ENCODE measurements at places on chromosomes 5 and 9. TPM values are rescaled to one million over a fixed set of nuclear protein-coding genes. Genes with fewer than 3 reads are reported as not detected.

- no peaks in the 10 kb centered on the region for H3K36me3 ChIP-seq
- no peak overlapping the region for H3K27ac ChIP-seq
- H3K4me1 ChIP-seq: no peaks in the 10 kb centered on the region
Measured at GRCh38 chr5:2748179-2748860, 3.2 kb downstream of the IRX2 start.

The OR1J2 gene
- total RNA-seq: not detected

The INSL4 gene
- not detected for total RNA-seq

- H3K36me3 ChIP-seq: no peaks in the 10 kb centered on the region
- H3K27me3 ChIP-seq: no peaks in the 10 kb centered on the region
- DNase-seq: no peak
- H3K27ac ChIP-seq: no peak overlapping the region
Measured at GRCh38 chr9:110356639-110357395, 19.2 kb upstream of the TXNDC8 start.

DNA sequence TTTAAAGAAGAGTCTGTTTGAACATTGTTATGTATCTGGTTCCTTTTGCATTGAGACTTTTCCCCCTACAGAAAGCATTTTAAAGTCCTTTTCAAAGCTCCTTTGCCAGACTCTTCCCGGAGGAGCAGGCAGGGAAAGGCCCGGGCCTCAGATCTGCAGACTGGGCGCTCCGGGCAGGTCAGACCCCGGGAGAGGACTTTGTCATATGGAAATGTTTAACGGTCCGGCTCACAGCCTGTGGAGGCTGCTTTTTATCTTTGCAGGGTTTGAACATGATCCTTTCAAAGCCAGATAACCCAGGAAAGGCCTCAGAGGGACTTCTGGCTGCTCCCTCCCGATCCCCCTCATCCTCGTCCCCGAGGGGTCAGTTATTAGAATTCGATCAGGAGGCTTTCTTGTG is 82.1 kb upstream of the IRX2 start:
- no peaks in the 10 kb centered on the region for H3K36me3 ChIP-seq
- H3K4me3 ChIP-seq: no peak overlapping the region
- H3K4me1 ChIP-seq: peaks cover 1% of the 10 kb centered on the region
- H3K27ac ChIP-seq: no peak overlapping the region
- H3K27me3 ChIP-seq: peaks cover 8% of the 10 kb centered on the region

DNA sequence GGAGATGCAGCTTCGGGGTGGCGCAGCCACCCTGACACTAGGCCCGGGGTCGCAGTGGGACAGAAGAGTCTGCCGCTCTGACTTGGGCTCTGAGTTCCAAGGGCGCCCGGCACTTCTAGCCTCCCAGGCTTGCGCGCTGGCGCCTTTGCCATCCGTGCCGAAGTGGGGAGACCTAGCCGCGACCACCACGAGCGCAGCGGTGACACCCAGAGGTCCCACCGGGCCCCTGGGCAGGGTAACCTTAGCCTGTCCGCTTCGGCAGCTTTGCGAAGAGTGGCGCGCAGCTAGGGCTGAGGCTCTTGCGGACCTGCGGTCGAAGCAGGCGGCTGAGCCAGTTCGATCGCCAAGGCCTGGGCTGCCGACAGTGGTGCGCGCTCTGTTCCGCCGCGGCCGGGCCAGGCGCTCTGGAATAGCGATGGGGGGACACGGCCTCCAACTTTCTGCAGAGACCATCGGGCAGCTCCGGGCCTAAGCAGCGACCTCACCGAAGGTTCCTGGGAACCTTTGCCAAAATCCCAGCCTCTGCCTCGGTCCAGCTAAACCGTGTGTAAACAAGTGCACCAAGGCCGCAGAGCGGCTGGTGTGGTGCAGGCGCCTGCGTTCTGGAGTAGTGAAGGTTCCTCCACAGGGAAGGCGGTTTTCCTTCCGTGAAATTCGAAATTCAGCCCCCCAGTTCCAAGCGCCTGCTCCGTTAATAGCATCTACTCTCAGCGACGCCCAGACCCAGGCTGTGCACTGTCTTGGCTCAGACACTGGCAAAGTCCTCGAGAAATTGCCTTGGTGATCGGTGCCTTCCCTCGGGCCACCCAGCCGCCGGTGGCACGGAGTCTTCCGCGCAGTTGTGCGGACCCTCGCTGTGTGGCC is 7.4 kb downstream of the TLX3 start:
- no peak overlapping the region for H3K27ac ChIP-seq
- no peaks in the 10 kb centered on the region for H3K36me3 ChIP-seq
- DNase-seq: no peak
- no peaks in the 10 kb centered on the region for H3K4me1 ChIP-seq
- H3K27me3 ChIP-seq: peaks cover 81% of the 10 kb centered on the region

The SNX24 gene
- total RNA-seq: 24.2 TPM

The UGT3A1 gene
- not detected for total RNA-seq

GRCh38 chr5:2044041-2044440 is 161.3 kb upstream of the IRX4 start:
- H3K36me3 ChIP-seq: no peaks in the 10 kb centered on the region
- H3K27ac ChIP-seq: no peak overlapping the region

GRCh38 chr9:81823672-81824554 is 104.3 kb upstream of the SPATA31D4 start:
- H3K4me1 ChIP-seq: peaks cover 26% of the 10 kb centered on the region
- no peaks in the 10 kb centered on the region for H3K36me3 ChIP-seq
- H3K4me3 ChIP-seq: no peak overlapping the region
- no peak overlapping the region for H3K27ac ChIP-seq

The EIF4EBP3 gene
- 13.3 TPM for total RNA-seq

The NR2F1 gene
- total RNA-seq: 104 TPM

The ORM2 gene
- total RNA-seq: 24.9 TPM

The DND1 gene
- 0.60 TPM for total RNA-seq

GRCh38 chr5:96226941-96227552 is 206.0 kb downstream of the PCSK1 start:
- no peak overlapping the region for H3K27ac ChIP-seq
- no peaks in the 10 kb centered on the region for H3K4me1 ChIP-seq
- DNase-seq: peak; percentile 62
- H3K36me3 ChIP-seq: no peaks in the 10 kb centered on the region

DNA sequence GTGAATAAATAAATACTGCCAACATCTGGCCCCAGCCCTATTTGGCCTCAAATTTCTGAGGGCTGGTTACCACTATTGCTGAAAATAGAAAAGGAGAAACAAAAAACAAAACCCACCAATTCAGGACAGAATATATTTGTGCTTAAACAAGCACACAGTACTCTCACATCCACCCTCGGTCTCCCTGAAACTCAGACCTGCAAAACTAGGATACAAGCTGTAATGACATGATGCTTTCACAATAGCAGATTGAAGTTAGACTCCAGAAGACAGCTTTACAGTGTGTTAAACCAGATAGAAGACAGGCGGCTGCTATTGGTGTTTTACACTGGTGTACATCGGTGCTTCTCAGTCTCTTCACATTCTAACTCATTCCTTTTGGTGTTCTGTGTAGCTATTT is 214.9 kb upstream of the DMRT1 start:
- no peak overlapping the region for H3K4me3 ChIP-seq
- no peak overlapping the region for H3K27ac ChIP-seq
- no peaks in the 10 kb centered on the region for H3K36me3 ChIP-seq
- H3K27me3 ChIP-seq: no peaks in the 10 kb centered on the region
- DNase-seq: peak; percentile 65

GRCh38 chr5:152378730-152379129 is 26.3 kb downstream of the NMUR2 start:
- no peak overlapping the region for H3K4me3 ChIP-seq
- no peaks in the 10 kb centered on the region for H3K4me1 ChIP-seq
- no peaks in the 10 kb centered on the region for H3K27me3 ChIP-seq
- H3K27ac ChIP-seq: no peak overlapping the region
- no peak for DNase-seq

DNA sequence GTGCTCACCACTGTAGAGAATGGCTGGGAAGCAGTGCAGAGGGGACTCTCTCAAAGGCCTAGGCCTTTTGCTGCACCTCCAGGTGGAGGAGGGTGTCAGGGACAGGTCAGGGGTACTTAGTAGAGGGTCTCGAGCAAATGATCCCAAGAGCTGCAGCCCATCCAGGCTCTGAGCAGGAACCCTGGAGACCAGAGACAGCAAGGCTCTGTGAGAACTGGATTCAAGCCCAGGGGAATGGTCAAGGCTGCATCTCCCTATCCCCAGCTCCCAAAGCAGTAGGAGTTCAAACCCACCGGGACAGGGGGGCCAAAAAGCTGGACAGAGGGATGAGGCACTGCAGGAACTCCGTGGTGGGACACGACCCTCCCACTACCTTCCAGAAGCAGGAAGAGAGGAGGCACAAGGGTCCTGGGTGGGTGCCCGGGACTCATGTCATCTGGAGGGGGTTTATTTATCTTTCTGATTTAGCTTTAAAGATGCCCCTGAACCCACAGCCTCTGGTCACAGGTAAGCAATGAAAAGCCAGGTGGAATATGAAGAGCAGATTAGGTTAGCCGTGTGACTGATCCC is 124.8 kb downstream of the MVB12B start:
- H3K4me1 ChIP-seq: no peaks in the 10 kb centered on the region
- H3K27me3 ChIP-seq: no peaks in the 10 kb centered on the region
- H3K36me3 ChIP-seq: no peaks in the 10 kb centered on the region
- no peak overlapping the region for H3K4me3 ChIP-seq
- H3K27ac ChIP-seq: no peak overlapping the region
- no peak for DNase-seq

GRCh38 chr5:5407924-5408323 is 14.6 kb upstream of the ICE1 start:
- H3K4me3 ChIP-seq: no peak overlapping the region
- no peaks in the 10 kb centered on the region for H3K4me1 ChIP-seq
- no peaks in the 10 kb centered on the region for H3K27me3 ChIP-seq

DNA sequence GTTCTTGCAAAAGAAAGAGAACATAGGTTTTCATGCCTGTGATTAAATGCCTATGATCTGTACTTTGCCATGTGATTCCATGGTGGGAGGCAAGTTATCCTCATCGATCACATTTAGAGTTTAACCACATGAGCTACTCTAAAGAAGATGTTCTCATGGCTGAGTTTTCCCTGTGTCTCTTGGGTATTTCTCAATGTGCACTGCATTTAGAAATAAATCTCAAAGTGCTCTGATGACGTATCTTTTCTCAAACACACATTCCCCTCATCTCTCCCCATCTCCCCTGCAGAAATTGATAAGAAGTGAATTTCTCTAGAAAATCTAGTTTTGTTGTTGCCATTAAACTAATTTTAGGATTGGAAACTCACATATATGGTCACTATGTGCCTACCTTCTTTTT is 282.2 kb downstream of the SEMA5A start:
- no peaks in the 10 kb centered on the region for H3K27me3 ChIP-seq
- no peak overlapping the region for H3K27ac ChIP-seq
- H3K36me3 ChIP-seq: no peaks in the 10 kb centered on the region
- no peak overlapping the region for H3K4me3 ChIP-seq
- H3K4me1 ChIP-seq: no peaks in the 10 kb centered on the region

The SKIC3 gene
- total RNA-seq: 59.2 TPM

DNA sequence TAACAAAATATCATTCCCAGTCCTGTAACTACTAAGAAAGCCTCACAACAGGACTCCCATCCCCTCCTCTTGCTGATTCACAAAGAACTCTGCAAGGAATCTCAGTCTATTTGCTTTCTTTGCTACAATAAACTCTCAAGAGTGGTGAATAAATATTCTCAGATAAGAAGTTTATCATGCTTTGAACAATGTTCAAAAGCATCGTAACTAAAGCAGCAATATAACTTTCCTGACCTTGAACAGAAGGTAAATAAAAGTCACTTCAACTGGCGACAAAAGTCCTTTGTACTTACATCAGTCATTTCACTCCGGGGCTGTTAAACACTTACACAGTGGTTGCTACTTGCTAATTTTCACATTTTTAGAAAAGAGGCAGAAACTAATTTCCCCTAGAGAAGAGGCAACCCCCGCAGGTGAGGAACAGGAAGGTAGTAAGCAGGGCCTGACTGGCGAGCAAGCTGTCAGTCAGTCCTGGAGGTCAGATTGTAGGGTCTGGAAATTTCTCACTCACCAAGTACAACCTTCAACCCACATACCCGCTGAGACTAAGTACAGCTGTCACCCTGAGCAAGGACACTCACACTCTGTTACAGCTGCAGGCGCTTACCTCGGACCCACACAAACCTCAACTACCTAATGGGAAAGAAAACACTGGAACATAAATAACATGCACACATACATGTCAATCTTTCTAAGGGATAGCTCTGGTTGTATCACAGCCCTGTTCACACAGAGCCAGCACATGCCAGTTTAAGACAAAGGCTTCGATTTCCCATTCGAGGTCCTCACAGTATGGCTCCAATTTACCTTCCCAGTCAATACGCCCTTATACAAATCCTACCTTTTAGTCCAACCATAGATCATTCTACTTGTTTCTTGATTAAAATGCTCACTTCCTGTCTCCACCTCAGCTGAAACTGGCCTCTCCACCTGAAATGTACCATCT is 104.6 kb upstream of the RETREG1 start:
- H3K27ac ChIP-seq: no peak overlapping the region
- H3K27me3 ChIP-seq: no peaks in the 10 kb centered on the region
- no peak for DNase-seq
- H3K36me3 ChIP-seq: no peaks in the 10 kb centered on the region
- no peak overlapping the region for H3K4me3 ChIP-seq

GRCh38 chr5:159458217-159458711 is 128.0 kb upstream of the IL12B start:
- H3K4me3 ChIP-seq: no peak overlapping the region
- no peaks in the 10 kb centered on the region for H3K36me3 ChIP-seq
- no peak overlapping the region for H3K27ac ChIP-seq
- no peaks in the 10 kb centered on the region for H3K4me1 ChIP-seq
- no peaks in the 10 kb centered on the region for H3K27me3 ChIP-seq
- no peak for DNase-seq

DNA sequence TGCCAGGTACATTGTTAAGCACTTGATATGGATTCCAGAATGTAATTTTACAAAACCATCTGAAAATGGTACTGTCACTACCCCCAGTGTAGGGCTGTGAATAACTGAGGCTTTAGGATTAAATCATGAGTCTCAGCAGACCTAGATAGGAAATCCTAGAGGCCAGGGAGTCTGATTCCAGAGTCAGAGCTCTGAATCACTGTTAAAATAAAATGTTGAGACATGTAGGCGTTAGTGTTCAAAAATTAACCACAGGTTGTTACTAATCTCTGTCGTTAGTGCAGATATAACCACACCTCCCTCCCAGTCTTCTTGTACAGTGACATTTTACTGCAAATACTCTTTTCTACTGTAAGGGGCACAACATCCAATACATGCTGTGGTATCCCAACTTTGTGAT is 1828.8 kb downstream of the MAT2B start:
- no peaks in the 10 kb centered on the region for H3K4me1 ChIP-seq
- no peak overlapping the region for H3K4me3 ChIP-seq
- no peaks in the 10 kb centered on the region for H3K36me3 ChIP-seq
- no peaks in the 10 kb centered on the region for H3K27me3 ChIP-seq
- no peak overlapping the region for H3K27ac ChIP-seq

All from lung (tissue), 17 donors.